Astrocyte of the cerebellum (primary cell): ENCODE measurements at places on chromosomes 5 and 9.

GRCh38 chr9:131590907-131591844, 45.9 kb downstream of the PRRT1B start:
- peak; percentile 47 for DNase-seq

DNA sequence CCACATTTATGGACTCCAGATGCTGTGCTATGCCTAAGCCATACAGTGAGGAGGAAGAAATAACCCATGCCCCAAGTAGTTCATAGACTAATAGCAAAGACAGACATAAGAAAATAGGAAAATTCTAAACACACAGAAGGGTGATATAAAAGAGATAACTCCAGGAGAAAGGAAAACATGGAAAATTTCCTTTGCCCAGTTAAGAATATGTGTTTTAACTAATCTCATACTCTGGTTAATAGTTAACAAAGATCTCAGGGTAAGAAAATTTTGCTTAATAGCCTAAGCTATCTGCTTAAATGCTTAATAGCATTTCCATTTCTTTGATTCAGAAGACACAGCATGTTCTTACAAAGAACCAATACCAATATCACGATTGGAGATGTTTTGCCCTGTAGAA, 358.0 kb downstream of the MSX2 start:
- DNase-seq, result no peak

GRCh38 chr9:112664531-112664930, 53.4 kb downstream of the INIP start:
- no peak for DNase-seq

DNA sequence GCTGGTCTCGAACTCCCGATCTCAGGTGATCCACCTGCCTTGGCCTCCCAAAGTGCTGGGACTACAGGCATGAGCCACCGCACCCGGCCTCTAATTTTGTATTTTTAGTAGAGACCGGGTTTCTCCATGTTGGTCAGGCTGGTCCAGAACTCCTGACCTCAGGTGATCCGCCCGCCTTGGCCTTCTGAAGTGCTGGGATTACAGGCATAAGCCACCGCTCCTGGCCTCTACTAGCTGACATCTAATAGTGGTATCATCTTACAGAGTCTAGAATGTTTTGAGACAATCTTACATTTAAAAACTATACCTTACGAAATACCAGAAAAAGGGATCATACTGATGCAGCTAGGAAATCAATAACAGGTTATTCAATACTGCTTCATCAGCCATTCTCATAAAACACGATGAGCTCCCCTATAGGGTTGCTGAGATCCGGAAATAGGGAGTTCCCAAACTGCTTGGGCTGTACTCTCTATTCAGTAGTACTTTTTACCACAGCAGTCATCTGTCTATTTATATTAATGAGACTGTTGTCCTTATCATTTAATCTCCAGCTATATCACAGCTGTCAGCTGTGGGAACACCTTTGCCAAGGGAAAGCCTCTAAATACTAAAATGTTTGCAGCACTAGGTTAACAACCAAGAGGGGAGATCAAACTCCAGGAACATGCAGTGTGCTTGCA, 8.1 kb upstream of the UBE2D2 start:
- DNase-seq, result no peak

- peak; percentile 77 for DNase-seq
These were observed at the start of gene LTC4S for GRCh38 chr5:179793468-179794139. Gene LTC4S, plus strand, starts transcription at chr5:179793986. Its CDS starts 95 bp downstream, at chr5:179794081.

- DNase-seq, result no peak
These were observed 6.9 kb downstream of the RAB24 start for GRCh38 chr5:177296581-177296980.

- DNase-seq, result no peak
These were observed 40.8 kb upstream of the LARP1 start for GRCh38 chr5:154714266-154714986.

DNA sequence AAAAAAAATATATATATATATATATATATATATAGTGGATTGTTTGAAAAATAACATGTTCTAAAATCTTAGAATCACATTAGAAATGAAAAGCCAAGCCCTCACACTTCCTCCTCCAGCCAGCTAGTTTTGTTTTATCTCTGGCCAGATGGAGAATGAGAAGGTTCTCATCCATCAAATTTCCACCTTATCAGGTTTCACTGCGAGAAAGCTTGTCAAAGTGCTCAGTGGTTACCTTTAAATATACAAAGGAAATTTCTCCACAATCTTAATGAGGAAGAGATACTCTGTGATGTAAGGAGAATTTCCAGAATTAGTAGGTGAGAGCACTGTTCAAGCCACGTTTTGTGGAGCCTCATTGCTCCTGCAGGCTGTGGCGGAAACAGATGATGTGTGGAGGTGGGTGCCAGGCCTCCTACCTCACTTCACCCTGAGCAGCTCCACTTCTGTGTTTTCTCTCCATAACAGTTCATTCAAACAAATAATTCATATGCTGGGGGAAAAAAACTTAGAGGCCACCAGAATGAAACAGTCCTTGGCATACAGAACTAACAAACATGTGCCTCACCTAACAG, 71.9 kb downstream of the CDK5RAP2 start:
- DNase-seq, result no peak

GRCh38 chr5:138096997-138097828, 13.4 kb downstream of the WNT8A start:
- no peak for DNase-seq

GRCh38 chr5:95081982-95082381, 202.9 kb downstream of the MCTP1 start:
- no peak for DNase-seq

DNA sequence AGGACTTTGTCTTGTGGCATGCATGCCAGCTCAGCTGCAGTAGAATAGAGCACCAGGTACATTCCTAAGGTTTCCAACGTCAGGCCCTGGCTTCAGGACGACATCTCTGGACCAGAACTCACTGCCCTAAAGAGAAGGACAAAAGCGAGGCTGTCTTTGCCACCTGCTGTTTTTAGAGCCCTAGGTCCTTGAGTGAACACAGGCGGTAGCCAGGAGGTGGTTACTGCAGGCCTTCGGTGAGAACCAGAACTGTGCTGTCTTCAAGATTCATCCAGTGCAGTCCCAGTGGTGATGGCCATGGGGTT, 288.9 kb upstream of the CDH18 start:
- DNase-seq, result no peak

- DNase-seq, result no peak
These were observed 165.8 kb upstream of the CDH6 start for GRCh38 chr5:31027721-31028120.

DNA sequence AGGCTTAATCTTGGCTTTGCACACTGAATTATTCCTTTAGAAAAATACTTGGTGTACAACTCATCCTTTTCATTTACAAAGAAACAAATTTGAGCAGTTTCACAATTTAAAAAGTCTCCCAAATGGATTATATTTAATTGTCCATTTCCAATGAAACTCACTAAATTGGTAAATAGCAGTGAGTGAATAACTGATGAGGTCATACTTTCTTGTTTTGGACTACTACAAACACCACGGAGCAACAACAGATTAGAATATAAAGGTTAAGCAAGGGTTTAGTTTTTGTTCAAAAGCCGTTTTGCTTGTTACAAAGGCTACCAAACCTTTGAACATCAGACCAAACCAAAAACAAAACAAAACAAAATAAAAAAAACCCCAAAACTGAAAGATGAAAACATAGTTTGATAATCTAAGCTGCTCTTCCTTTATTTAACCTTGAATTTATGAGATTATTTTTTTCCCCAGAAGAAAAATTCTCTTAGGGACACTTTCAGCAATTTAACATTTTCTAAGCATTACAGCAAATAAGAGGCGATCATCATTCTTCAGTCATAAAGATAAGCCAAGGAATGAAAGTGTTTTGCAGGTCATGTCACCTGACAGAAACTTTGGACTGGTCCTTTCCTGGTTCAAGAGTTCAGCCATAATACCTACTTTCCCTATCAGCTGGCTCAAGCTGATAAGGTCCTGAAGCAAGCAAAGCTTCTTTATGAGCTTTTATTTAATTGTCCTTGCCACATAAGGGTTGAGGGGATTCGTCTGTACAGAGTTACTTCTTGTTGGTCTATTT, 99.7 kb upstream of the CDKN2B start:
- DNase-seq, result no peak
